ENCODE measurements at places on chromosomes 5 and 9.

- DNase-seq = no peak
Observed at GRCh38 chr5:73606206-73606753, 19.7 kb upstream of the ARHGEF28 start.

GRCh38 chr9:131474711-131475110 is 28.0 kb upstream of the POMT1 start:
- DNase-seq = no peak

GRCh38 chr9:106916466-106917235 is 53.7 kb downstream of the ZNF462 start:
- DNase-seq = no peak

DNA sequence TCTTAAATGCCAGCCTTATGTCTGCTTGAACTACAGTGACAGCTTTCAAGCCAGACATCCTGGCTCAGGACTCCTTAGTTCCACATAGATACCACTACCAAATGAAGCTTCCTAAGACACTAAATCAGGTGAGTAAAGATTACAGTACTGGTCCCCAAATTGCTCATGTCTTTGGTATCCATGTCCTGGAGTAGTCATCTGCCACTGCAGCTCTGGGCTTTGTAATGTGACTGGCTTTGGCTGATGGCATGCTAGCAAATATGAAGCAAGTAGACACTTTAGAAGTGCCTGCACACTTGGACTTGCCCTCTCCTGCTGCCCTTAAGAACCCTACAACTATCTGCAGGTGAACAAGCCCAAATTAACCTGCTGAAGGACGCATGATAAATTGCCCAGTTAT is 334.9 kb downstream of the BNC2 start:
- DNase-seq = no peak

- no peak for DNase-seq
Observed at GRCh38 chr5:137283801-137284200, 215.3 kb downstream of the SPOCK1 start.

DNA sequence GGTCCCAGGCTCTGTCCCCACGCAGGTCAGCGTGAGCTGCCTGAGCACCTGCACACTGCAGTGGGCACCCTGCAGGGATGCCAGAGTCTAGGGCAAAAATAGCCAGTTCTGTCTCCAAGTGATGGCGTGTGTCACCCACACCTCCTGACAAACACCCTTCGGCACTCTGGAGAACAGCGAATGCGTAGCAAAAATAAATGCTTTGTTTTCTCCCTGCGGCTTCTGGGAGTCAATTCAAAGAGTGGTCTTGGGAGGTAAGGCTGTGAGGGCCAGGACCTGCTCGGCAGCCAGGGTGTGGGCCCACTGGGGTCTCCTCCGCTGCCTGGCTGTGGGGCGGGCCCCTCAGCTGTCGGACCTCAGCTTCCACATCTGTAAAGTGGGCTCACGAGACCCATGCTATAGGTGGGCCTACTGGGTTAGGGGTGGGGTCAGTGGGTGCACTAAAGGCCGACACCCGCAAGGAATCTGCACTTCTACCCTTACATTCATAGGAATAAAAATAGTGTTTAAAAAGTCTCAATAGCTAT is 37.4 kb downstream of the RASGEF1C start:
- DNase-seq = no peak

DNA sequence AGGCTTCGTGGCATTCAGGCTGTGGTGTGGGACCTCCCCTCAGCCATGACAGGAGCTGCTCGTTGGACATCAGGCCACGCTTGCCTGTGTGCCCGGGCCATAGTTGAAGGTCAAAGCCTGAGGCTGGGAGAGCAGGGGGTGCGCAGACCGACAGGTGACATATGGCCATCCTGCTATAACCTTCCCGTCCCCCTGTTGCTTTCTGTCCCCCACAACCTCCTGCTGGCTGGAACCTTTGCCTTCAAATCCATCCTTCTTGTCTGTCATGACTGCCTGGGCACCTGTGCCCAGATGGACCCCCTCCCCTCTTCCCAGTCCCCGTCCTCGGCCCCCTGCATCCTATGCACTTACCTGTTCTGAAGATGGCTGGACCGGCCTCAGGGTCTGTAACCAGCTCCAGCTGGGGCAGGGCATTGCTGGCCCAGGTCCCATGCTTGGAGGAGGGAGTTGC is 83.2 kb downstream of the WNK2 start:
- no peak for DNase-seq

DNA sequence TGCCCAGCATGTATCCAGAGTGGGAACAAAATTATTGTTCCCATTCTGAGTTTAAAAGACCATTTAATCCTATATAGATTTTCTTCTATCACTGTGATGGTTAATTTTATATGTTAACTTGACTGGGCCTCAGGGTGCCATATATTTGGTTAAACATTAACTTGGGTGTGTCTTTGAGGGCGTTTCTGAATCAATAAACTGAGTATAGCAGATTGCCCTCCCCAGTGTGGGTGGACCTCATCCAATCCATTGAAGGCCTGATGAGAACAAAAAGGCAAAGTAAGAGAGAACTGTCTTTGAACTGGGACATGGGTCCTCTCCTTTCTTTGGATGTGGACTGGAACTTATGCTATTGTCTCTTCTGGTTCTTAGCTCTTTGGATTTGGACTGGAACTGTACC is 17.3 kb downstream of the RIOK2 start:
- DNase-seq = no peak

DNA sequence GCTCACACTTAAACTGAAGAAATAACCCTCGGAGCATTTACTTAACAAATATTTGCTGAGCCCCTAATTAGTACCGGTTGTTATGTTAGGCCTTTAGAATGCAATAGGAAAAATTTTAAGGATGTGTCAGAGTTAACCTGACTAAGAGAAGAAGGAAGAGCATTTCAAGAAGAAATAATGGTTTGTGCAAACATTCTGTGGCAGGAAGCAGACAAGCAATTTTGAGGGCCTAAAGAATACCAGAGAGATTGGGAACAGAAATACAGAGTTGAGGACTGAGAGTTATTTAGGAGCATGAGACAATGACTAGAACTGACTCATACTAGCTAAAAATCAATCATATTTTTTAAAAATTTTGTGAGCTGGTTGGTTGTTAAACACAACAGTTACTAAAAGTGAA is 218.8 kb downstream of the PRR16 start:
- no peak for DNase-seq

GRCh38 chr9:114140850-114141249 is 14.5 kb upstream of the COL27A1 start:
- DNase-seq = no peak

DNA sequence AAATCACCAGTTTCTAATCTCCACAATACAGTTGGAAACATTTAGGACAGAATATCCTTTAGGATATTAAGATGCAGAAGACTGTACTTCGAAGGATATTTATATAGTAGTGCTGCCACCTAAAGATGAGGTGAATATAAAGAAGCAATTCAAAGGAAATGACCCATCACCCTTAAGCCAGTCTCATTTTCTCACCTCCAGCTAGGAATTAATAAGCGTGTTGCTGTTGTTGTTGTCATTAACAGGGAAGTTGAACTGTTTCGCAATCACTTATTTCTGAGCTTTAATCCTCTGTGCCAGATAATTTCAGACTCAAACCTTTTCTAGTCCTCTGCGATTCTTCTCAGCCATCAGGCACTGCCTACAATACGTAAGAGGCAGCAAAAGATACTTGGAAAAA is 7.8 kb upstream of the PURA start:
- DNase-seq = no peak

- no peak for DNase-seq
Observed at GRCh38 chr5:157772127-157772526, 28.6 kb downstream of the LSM11 start.

DNA sequence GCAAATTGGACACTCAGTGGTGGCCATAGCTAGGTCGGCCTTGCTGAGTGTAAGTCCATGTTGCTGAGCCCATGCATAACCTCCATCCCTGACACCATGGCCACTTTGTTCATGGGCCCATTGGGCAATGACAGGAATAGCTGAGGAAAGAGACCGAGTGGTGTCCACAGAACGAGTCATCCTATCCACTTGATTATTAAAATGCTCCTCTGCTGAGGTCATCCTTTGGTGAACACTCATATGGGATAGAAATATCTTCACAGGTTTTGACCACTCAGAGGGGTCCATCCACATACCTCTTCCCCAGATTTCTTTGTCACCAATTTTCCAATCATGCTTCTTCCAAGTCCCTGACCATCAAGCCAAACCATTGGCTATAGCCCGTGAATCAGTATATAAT is 63.6 kb downstream of the PPIC start:
- no peak for DNase-seq

DNA sequence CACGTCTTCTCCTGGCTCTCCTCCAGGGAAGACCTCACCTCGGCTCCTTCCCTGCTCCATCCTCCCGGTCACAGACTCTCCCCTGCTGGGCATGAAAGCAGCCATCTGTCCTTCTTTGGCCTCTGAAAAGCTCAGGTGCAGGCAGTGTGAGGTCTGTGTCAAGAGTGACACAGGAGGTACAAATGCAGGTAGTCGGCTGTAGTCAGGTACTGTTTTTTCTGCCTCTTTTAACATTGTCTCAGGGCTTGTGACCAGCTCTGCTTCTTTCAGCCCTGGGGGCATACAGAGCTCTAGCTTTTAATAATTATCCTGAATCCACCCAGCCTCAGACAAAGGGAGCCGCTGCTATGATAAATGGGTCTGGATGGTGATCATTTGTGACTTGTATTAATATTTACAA is 46.4 kb downstream of the C5orf15 start:
- no peak for DNase-seq

- peak; percentile 87 for DNase-seq
Observed at GRCh38 chr9:106878934-106879333, 16.0 kb downstream of the ZNF462 start.

DNA sequence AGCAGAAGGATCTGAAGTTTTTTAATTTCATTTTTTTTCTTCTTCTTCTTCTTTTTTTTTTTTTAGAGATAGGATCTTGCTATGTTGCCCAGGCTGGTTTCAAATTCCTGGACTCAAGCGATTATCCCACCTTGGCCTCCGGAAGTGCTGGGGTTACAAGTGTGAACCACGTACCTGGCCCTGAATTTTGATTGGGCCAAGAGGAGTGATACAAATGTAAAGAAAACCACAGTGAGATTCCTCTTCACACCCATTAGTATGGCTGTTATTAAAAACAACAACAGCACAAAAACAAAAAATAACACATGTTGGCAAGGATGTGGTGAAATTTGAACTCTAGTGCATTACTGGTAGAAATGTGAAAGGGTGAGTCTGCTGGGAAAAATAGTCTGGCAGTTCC is 79.1 kb downstream of the KLF4 start:
- no peak for DNase-seq

GRCh38 chr5:54440456-54440893 is 15.0 kb upstream of the HSPB3 start:
- no peak for DNase-seq

- DNase-seq = no peak
Observed at GRCh38 chr5:67997148-67997547, 218.4 kb upstream of the PIK3R1 start.

DNA sequence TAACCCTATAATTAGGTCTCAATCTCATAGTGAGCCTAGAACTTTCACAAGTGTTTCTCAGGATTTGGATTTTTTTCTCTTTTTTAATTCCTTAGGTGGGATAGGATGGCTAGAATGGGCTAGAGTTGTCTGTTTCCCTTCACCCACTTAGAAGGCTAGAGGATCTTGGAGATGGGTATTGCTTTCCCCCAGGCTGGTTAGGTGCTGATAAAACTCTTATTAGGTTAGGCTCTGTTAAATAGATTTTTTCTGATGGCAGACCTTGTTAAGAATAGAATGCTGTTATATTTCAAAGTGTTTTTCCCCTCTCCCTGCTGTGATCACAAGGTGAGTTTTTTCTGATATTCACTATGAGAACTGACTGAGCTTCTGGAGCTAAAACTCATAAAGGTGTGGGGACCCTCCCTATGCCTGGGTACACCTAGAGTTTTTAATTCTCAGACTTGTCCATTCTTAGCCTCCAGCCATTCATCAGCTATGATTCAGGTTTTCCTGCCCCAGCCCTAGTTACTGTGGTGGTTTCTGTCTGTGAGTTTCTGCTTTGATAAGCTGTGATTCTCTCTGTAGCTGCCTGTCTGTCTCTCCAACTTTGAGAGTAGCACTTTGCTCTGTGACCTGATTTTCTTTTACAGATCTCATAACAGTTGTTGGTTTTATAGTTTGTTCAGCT is 132.4 kb downstream of the HACD4 start:
- no peak for DNase-seq

DNA sequence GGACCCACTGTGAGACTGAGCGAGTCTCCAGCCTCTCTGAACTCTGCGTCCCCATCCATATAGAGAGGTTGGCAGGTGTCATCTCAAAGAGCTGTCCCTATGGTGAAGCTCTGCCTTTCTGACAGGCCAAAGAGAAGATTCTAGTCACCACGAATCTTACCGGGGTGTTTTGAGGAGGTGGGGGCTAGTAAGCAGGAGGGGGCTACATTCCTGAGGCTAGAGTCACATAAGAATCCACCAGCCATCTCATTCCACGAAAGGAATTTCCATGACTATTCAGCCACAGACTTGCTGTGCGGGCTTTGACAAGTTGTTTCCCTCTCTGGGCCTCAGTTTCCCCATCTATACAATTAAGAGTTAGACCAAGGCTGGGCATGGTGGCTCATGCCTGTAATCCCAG is 16.3 kb downstream of the PDGFRB start:
- no peak for DNase-seq

GRCh38 chr5:169417676-169418075 is 116.7 kb upstream of the SLIT3 start:
- no peak for DNase-seq

DNA sequence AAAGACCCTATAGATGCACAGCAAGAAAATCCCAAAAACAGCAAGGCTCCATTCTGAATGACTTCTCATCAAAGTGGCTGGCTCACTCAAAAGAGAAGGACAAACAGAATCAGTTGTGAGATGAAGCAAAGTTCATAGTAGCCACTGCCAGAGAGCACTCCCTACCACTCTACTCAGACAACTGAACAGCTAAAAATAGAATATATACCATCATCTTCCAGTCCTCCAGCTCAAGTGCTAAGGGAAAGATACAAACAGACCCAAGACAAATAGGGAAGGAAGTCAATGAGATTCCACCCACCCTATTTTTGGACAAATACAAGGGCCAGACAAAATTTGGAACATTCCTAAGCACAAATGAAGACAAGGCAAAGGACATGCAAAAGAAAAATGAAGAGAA is 20.6 kb downstream of the GNAQ start:
- DNase-seq = no peak

GRCh38 chr9:6049798-6050197 is 34.4 kb upstream of the RANBP6 start:
- DNase-seq = no peak
